ENCODE measurements at places on chromosomes 2 and 18. TPM values are rescaled to one million over a fixed set of nuclear protein-coding genes. Genes with fewer than 3 reads are reported as not detected.

- DNase-seq: no peak
These were observed 144.2 kb downstream of the ASB1 start for GRCh38 chr2:238570926-238571325.

GRCh38 chr2:28665041-28665704 lies 86.5 kb upstream of the PPP1CB start:
- DNase-seq: no peak

DNA sequence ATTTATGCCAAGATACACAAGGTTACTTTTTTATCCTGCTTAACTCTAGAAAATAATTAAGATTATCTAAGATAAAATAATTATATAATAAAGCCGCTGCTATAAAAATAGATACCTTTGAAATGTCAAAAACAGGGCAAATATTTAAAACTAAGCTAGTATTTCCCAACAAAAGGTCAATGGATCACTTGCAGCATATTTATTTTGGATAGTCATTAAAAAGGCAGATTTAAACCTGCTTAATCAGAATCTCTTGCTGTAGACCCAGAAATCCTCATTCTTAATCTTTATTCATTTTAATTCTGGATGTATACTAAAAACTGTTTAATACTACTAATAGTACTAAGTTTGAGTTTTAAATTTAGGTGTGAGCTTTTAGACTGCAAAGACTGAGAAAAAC lies 139.0 kb upstream of the CWC22 start:
- DNase-seq: no peak

RGPD4 gene
- 0.31 TPM for total RNA-seq

TSPYL6 gene
- not detected for total RNA-seq

DNA sequence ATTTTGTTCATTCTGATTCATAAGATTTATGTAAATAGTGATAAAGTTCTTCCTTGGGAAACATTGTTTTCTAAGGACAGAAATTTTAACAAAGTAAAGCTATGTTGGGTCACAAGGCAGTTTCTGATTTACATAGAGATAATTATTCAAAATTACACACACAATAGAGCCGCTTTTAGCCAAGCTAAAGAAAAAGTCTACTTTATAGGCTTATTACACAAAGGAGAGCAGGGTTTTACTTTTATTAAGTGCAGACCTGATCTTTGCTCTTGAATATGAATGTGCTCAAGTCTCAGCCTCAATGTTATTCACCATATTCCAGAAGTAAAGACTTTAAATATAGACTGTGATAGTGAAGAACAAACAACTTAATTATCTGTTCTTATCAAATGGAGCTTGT lies 787.8 kb upstream of the LINC00305 start:
- DNase-seq: no peak

- DNase-seq: no peak
These were observed 105.8 kb downstream of the WDR7 start for GRCh38 chr18:56756966-56757365.

ALPI gene
- total RNA-seq: not detected

- no peak for DNase-seq
These were observed 88.0 kb upstream of the CDH20 start for GRCh38 chr18:61245276-61245675.

DNA sequence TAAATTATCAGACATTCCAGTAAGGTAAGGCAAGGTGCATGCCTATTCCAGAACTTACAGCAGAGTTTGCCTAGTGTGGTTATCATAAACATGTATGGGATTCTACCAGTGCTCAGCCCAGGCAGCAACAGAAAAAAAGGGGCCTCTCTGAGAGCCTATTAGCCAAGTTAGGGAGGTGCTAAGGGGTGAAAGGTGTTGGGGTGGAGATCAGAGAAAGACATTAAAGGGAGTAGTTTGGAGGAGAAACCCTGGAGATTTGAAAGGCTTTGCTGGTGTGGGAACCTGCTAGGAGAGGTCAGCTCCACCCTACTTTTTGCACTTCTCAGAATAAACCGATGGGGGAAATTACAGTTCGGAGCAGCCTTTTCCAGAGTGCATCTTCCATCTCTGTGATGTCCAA lies 2.9 kb downstream of the ARPC2 start:
- DNase-seq: no peak

DNA sequence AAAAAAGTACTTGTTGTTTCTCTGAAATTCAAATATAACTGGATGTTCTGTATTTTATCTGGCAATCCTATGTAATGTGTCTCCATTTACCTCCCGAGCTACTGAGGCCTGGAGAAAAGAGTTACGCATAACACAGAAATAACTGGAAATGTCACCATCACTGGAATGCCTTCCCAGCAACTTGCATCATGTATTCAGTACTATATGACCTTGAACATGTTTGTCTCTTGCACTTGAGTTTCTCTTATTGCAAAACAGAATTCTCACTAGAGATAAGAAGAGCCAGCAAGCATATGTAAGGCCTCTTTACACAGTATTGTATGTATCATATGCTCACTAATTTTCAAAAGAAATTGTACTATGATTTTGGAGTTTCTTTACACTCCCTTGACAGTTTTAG lies 99.6 kb upstream of the CTAGE1 start:
- no peak for DNase-seq

DNA sequence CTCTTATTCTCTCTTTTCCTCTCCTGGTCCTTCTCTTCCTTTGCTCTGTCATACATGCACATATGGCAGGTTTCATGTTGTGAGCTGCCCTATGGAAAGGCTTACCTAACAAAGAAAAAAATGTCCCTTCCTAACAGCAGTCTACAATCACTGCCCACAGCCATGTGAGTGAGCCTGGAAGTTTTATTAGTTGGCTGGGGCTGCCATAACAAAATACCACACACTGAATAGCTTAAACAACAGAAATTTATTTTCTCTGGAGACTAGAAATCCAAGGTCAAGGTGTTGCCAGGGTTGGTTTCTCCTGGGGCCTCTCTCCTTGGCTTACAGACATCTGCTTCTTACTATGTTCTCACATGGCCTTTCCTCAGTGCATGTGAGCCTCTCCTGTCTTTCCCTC lies 142.1 kb downstream of the TRIB2 start:
- DNase-seq: no peak

Measured in activated naive CD8-positive, alpha-beta T cell treated with anti-CD3 and anti-CD28 coated beads, Interleukin-2, amount 10 ng/mL, durations not matched to agents 7 days and 5 days (primary cell).